ENCODE measurements at places on chromosomes 1 and 21.

DNA sequence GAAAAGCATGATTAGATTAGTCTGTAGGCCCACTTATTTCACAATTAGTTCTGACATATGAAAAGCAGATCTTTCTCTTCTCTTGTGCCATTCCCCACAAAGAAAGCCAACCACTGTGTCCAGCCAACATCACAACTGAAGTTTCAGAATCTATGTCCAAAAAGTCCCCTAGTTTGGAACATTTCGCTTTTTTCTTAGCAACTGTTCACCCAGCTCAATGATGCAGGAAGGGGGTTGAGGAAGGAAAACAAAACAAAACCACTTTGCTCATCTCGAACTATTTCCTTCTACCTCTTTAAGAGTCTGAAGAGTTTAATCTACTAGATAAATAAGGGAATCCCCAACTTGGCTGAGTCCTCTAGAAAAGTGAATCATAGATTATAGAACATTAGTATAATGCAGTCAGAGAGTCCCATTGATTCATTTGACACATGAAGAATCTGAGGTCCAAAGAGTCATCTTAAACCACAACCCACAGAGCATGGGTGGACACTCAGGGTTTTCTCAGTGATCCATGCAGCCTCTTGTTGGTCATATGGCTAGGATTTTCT, 159.3 kb upstream of the SGIP1 start:
- no peak for DNase-seq

DNA sequence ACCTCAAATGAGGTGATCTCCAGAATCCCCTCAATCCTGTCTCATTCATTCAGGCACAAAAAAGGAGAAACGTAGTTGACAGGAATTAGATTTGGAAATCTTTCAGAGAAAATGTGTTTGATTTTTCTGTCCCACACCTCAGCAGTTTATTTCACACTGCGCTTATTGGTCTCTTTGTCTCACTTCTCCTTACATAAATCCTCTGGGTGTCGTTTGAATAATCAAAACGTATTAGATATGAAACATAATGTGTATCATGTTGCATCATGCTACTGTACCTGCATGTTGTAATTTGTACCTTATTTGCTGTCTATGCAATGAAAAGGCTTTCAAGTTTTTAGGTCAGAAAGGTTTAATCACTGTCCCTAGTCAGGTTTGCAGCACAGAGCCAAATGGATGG, 255.7 kb downstream of the DISC1 start:
- no peak for DNase-seq

DNA sequence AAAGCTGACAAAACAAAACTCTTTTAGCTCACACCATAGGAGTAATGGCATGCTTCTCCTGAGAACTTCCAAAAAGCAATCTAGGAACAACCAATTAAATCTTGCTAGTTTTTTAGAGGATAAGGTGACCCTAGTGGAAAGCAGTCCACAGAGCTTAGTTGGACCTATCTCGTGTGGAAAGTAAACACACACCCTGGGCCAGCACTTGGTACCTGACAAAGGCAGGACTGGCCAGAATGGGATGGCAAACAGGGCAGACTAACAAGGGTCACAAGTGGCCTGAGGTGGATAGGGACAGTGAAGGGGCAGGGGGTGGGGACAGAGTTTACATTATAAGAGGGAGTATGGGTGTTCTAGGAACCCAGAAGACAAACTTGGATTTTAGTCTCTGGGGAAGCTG, 22.0 kb downstream of the FMO4 start:
- DNase-seq = no peak

- no peak for DNase-seq
Observed at GRCh38 chr1:84107955-84108354, 36.1 kb upstream of the PRKACB start.

DNA sequence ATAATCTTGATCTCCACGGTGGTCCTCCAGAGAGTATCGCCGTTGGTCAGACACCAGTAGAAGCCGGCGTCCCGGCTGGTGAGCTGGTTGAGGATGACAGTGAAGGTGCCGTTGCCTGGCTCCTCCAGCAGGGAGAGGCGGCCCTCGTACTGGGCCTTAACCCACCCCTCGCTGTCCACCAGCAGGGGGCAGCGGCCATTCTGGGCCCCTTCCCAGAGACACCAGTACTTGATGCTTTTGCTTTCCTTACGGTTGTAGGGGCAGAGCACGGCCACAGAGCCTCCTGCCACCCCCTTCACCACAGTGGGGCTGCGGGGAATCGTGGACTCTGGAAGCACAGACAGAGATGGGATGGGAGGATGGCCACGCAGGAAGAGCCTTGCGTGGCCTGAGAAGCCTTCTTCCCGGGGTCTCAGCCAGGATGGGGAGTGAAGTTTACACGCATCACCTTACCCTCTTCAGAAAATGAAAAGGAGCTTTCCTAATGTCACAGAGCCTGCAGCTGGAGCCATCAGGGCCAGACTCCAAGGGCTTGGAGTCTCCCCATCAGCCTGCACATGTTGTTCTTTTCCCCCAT, 10.7 kb downstream of the PIGR start:
- DNase-seq = no peak

- DNase-seq = no peak
Observed at GRCh38 chr1:69290291-69290690, 277.4 kb upstream of the LRRC7 start.

DNA sequence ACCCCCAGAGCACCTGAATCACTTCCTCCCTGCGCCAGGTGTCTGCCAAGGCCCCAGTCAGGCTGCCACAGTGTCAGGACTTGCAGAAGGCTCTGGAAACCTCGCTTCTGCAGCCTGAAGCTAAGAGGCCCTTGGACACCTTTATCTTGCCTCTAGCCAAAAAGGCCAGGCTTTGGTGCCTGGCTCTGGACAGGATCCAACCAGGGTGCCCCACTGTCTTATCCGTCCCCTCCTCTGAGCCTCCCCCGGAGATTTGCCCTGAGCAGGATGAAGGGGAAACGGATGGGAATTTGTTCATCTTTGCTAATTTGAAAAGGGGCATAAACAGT, 12.8 kb upstream of the CLSTN1 start:
- no peak for DNase-seq

DNA sequence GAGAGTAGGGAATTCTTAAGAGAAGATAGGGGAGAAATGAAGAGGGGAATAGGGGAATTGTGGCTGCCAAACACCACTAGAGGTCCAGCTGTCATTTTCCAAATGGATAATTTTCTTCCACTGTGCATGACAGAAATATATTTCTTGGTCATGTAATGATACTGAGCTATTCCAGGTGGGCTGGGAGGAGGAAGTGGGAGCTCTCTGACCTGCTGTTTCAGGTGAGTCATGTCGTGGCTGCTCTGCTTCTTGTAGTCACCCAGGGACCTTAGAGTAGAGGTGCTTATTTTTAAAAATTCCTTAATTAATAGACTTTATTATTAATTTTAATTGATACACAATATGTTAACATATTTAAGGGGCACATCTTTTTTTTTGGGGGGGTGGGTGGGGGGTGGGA, 11.9 kb downstream of the PDE4B start:
- DNase-seq = no peak

DNA sequence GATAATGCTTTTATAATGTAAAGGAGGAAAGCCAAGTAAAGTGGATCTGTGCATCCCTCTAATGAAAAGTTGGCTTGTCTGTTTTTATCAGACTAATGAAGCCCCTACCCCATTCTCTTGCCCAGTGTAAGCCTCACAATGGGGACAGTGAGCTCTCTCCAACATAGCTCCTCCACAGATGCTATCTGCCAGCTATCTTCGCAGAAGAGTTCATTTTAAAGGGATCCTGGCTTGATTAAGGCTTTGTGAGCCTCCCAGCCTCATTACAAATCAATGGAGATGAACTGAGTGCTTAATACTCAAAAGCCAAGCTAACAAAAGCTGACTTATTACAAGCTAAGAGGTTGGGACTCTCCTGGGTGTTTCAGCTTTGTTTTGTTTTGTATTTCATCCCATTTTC, 514.7 kb downstream of the NUF2 start:
- DNase-seq = no peak

DNA sequence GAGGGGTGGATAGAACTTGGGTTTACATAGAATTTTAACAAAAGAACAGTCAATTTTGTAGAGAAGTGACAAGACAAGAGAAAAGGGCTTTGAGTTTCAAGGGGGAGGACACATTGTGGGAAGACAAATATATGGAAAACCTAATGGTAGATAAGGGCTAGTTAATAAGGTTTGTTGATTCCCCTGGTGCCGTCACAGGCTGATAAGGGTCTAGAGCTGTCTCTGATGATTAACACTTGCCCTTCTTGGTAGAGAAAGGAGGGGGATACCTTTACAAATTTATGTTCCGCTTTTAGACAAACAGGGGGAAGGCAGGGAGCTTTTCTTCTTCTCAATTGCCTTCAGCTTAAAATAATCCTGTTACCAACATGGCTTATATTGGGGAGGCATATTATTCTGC, 124.3 kb downstream of the ETS2 start:
- DNase-seq = no peak

DNA sequence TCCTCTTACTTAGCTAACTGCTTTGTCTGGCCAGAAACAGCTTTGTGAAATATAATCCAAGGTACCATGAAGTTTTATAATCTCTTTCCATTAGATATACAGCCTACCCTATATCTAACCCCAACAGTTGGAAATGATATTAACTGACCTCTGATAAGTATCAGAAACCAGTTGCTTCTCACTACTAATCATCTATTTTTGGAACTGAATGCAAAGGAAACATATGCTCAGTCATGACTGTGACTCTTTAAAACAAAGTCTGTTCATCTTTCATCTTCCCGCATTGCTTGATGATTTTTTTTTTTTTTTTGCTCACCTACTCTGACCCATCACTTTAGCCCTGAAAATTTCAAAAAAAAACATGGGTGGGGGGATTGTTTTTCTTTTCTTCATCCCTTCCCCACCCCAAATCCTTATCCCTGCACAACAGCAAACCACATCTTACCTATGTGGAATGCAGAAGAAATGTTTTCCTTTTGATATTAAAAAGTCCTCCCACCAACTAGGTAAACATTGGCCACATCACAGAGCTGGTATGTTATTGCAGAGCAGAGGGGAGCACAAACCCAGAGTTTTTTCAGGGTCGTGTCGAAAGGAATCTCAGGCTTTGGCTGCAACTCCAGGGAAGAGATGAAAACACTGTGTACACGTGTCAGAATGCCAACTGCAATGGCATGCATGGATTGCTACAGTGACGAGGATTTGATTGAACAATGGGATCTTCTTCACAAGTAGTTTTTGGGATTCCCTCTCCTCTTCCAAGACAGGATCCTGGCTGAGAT, 137.3 kb downstream of the SLC30A10 start:
- DNase-seq = no peak

- DNase-seq = no peak
Observed at GRCh38 chr1:62230718-62231117, 36.1 kb downstream of the L1TD1 start.

DNA sequence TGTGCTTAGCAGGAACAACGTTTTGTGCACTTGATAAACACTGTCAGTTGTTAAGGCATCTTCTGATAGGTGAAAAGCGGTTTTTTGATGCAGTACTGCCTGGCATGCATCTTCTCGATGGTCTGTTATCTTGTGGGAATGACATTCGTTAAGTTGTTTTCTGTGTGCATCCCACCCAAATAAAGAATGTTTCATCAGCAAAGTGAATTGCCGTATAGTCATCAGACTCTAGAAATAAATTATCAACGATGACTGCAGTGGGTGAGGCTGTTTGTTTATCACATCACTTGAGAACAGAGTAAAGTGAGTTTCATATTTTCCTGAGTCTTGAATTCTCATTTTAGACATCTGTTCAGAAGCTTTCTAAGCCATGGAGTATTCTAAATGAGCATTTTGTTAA, 34.1 kb downstream of the NFIA start:
- DNase-seq = no peak

DNA sequence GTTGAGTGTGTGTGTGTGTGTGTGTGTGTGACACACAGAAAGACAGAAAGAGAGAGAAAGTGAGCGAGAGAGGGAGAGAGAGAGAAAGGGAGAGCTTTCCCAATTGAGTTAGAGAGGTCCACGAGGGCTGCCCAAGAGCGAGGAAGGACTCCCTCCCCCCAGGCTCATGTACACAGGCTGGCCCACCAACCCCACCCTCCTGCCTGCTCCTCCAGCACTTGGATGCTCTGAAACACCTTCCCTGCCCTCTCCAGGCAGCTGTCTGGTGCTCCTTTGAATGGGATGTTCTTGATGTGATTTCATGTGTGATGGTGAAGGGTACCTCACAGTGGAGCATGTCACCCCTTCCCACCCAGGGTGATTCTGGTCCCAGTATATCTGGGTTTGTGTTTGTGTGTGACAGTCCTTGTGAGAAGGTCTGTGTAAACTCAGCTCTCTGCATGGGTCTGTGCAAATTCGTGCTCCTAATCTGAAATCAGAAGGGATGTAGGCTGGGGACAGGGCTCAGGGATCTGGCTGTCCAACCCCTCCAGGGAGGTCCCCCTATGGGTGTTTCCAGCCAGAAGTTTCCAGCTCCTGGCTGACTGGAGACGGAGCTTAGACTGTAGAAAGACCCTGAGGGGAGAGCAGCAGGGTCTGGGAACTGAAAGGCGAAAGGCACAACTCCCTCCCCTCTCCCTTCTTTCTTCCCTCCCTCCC, 6.8 kb upstream of the PEAR1 start:
- DNase-seq = no peak
